Astrocyte (in vitro differentiated cells and primary cell): ENCODE measurements at places on chromosomes 11 and 22. TPM values are rescaled to one million over a fixed set of nuclear protein-coding genes. Genes with fewer than 3 reads are reported as not detected.

Gene PPME1
- total RNA-seq = 376 and 401 TPM in 2 replicates

Gene PDGFD
- 2.1 and 2.6 TPM in 2 replicates for total RNA-seq

DNA sequence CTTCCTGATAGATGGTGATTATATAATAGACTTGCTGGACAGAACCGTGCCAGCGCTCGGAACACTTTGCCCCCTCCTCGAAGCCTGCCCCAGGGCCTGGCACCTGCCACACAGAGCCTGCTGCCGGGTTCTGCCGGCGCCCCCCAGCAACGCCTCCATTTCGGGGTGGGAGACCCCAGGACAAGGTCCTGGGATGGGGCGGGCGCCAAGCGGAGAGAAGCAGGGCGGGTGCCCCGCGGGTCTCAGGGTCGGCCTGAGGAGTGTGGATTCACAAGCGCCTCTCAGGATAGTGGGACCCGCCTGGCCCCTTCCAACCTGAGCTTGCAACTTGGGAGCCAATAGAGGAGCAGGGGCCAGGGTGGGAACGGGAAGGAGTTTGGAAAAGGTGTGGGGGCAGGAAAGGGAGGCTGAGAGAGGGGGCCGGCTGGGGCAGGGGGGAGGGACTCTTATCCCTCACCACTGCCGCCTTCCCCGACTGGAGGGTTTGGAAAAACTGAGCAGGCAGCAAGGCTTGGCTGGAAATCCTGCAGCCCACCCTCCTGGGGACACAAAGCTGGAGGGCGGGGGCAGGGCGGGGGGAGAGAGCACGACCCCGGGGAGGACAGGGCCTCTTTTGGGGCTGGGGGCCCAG, 3.3 kb upstream of the BCL9L start:
- peak; percentile 45 for DNase-seq

Gene FAM83F
- 0.79 and 0.82 TPM in 2 replicates for total RNA-seq

DNA sequence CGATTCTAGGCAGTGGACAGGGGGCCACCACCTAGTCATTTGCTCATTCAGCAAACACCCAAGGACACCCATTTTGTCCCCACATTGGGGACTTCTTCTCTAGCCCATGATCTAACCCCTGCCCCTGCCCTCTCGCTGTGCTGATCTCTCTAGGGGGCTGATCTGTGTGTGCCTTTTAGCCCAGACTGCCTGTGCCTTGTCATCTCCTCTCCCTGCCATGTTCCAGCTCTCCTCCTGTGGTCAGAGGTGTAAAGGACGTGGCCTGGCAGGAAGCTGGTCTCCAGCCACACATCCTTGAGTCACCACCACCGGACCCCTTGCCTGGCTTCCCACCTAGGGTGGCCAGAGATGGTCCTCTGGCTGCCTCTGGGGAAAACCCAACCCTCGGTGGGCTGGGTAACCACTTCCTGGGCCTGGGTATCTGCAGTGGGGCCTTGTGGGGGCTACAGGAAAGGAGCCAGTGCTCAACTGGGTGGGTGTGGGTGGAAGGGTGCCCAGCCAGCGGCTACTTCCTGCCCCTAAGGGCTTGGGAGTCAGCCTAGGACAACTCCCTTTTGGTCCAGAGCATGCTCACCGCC, 1.3 kb downstream of the CTSW start:
- no peak for DNase-seq

Gene MFNG
- 0.87 and 1.4 TPM in 2 replicates for total RNA-seq

Gene KIRREL3
- total RNA-seq = 0.79 and 0.91 TPM in 2 replicates

DNA sequence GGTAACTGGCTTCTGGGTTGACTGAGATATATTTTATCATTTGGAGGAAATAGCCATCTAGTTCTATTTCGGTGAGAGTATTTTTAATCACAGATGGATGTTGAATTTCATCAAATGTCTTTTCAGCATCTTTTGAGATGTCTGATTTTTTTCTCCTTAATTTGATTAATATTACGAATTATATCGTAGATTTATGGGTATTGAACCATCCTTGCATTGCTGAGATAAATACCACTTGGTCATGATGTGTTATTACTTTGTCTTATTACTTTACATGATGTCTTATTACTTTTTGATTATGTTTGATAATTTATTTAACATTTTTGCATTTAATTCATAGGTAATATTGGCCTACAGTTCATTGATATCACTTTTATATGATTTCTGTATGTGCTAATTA, 78.8 kb upstream of the PARVA start:
- DNase-seq = no peak

GRCh38 chr11:120030411-120030810, 107.5 kb downstream of the TRIM29 start:
- DNase-seq = no peak

DNA sequence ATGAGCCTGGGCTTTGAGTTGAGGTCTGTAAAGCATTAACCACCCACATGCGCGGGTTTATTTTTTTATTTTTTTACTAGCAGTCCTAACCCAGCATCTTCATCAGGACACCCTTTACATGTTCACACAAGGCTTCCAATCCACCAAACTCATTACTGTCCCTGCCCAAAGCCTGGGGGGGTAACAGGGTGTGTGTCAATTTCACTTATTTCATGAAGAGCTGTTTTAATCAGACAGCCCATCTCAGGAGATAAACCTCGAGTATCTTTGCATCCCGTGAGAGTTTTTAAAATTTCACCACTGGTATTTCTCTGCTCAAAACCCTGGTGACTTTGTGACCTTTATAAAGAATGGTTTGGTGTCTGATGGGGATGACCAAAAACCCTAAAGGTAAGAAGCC, 45.6 kb downstream of the ANO1 start:
- DNase-seq = no peak

- no peak for DNase-seq
Observed at GRCh38 chr11:64531906-64532312, 59.1 kb upstream of the SLC22A12 start.
